ENCODE measurements at places on chromosomes 13 and 19.

- no peak for DNase-seq
These were observed 33.4 kb downstream of the FAAP24 start for GRCh38 chr19:33005440-33005839.

DNA sequence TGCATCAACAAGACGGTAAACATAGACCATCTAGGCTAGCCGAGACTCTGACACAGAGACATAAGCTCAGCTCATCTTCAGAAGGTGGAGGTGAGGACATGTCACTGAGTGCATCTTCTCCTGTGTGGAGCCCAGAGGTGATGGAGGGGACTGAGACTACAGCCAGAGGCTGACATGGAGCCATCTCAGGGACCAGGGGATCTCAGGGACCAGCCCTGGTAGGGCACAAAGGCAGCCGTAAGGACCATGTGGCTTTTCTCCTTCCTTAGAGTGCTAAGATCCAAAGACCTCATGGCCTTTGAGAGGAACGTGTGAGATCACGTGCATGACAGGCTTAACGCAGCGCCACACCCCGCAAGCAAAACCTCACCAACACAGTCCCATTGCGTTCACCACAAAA lies 126.9 kb downstream of the RAB20 start:
- peak; percentile 16 for DNase-seq

DNA sequence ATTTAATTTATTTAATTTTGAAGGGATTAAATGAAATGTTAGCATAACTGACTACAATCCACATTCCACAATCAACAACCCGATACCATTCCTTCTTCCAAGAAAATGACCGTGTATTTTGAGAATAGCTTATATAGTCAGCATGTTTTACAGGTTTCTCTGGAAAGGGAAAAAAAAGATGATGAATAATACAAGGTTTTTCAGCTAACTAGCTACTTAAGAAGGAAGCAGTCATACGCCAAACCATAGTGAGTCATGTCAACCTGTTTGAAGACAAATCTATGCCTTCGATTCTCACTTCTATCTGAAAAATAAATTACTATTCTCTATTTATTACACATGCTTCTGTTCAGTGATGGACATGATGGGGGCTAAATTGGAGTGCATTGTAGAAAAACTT lies 258.6 kb downstream of the EFNB2 start:
- DNase-seq: no peak

DNA sequence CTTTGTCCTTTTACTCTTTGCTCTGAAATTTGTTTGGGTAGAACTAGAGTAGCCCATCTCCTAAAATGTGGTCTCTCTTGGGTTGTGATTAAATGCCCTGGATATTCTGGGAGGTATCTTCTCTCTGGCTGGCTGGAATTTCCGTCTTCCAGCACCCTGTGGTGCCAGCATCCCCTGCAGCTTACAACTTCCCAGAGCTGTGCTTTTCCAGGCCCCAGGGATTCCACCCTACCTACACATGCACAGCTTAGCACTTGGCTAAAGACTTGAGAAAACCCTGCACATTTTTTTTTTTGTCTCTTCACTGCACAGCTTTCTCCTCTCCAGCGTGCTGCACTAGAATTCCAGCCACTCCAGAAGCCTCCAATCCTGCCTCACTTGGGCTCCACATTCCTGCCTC lies 334.7 kb downstream of the IRS2 start:
- no peak for DNase-seq

DNA sequence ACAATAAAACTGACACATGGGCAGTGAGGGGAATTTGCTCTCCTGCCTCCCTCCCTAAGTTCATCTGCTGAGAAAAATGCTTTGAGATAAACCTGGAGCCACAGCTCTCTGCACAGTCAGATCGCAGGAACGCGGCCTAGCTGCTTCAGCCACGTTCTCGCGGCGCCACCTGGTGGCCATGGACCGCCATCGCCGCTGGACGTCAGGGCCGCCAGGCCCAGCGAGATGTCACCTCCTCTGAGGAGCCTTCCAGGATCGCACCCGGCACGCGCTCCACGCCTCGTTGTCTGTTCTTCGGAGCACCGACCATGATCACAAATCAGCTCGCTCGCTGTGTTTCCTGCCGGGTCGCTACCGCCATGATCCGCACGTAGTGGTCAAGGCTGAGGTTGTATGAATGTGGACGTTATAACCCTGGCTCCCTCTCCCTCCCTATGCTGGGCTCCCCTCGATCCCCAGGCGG lies 20.6 kb upstream of the USP29 start:
- no peak for DNase-seq

- DNase-seq: no peak
These were observed 1235.2 kb upstream of the SLC10A2 start for GRCh38 chr13:104301171-104301975.

DNA sequence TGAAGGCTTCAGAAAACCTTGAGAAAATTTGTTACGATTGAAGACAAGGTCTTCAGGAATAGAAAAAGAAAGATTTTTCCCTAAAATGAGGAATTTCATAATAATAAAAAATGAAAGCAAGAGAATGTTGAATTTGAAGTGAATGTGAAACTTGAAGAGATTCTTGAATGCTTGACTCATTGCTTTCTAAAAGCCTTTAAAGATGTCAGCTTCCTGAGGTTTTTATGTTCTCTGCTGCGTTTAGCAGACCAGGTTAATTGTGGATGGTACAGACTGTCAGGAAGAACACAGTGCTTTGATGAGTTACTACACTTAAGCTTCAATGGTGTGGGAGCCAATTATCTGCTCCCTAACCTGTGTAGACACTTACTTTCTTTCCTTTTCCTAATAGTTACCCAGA lies 96.3 kb upstream of the FNDC3A start:
- no peak for DNase-seq

- DNase-seq: no peak
These were observed 35.5 kb upstream of the ZNF254 start for GRCh38 chr19:24051516-24051915.
